ENCODE measurements at places on chromosomes 7 and 10. TPM values are rescaled to one million over a fixed set of nuclear protein-coding genes. Genes with fewer than 3 reads are reported as not detected.

Gene PLEKHS1
- not detected for total RNA-seq

DNA sequence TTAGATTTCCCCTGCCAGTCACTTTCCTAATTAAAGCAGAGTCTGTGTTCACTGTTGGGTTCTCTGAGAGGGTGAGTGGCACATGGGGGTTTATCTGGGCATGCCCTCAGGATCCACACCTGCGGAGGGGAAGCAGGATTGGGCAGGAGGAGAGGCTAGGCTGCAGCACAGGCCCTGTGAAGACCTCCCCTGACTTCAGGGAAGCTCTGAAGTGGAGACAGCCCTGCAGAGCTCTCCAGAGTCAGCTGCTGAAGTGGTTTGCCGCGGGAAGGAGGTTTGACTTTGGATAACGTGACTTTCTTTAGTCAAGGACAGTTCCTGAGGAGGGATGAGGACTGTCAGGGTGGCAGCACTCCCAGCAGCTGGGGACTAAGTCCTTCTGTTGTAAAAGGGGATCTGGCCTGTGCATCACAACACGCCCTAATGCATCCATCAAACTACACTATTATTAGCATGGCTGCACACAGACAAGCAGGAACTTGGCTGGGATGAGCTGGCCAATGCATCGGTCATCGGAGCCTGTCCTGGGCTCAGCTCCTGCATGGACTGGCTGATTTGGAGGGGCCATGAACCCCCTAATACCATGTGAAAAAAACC is 50.9 kb upstream of the LEP start:
- no peak overlapping the region for H3K4me3 ChIP-seq
- H3K27ac ChIP-seq, result no peak overlapping the region
- peaks cover 19% of the 10 kb centered on the region for H3K27me3 ChIP-seq
- no peak for DNase-seq
- H3K4me1 ChIP-seq, result no peaks in the 10 kb centered on the region

DNA sequence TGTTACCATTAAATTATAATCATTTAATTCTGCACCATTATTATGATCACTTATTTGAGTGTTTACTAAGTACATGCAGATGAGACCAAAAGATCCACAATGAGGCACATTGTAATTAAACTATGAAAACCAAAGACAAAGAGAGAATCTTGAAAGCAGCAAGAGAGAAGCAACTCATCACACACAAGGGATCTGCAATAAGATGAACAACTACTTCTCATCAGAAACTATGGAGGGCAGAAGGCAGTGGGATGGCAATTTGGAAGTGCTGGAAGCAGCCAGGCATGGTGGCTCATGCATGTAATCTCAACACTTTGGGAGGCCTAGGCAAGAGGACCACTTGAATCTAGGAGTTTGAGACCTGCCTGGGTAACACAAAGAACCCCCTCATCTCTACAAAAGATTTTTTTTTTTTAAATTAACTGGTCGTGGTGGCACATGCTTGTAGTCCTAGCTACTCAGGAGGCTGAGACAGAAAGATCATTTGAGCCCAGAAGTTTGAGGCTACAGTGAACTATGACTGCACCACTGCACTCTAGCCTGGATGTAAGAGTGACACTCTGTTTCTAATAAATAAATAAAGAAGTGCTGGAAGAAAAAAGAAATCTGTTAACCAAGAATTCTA is 47.7 kb downstream of the CDK6 start:
- no peaks in the 10 kb centered on the region for H3K36me3 ChIP-seq
- H3K4me3 ChIP-seq, result no peak overlapping the region
- DNase-seq, result no peak
- no peaks in the 10 kb centered on the region for H3K27me3 ChIP-seq
- no peak overlapping the region for H3K27ac ChIP-seq

Gene KCND2
- total RNA-seq, result 0.61 TPM

Gene NUDT13
- 2.3 TPM for total RNA-seq

Gene MNX1
- 0.93 TPM for total RNA-seq

GRCh38 chr10:78547397-78547796 is 513.7 kb downstream of the RPS24 start:
- DNase-seq, result no peak
- H3K4me3 ChIP-seq, result no peak overlapping the region
- H3K4me1 ChIP-seq, result peaks cover 25% of the 10 kb centered on the region
- no peak overlapping the region for H3K27ac ChIP-seq

- no peak overlapping the region for H3K4me3 ChIP-seq
- DNase-seq, result no peak
- H3K4me1 ChIP-seq, result peaks cover 9% of the 10 kb centered on the region
Observed at GRCh38 chr7:138975343-138976104, 5.7 kb downstream of the KIAA1549 start.

- no peaks in the 10 kb centered on the region for H3K4me1 ChIP-seq
- no peak for DNase-seq
- H3K4me3 ChIP-seq, result no peak overlapping the region
- no peaks in the 10 kb centered on the region for H3K36me3 ChIP-seq
- H3K27ac ChIP-seq, result no peak overlapping the region
- H3K27me3 ChIP-seq, result no peaks in the 10 kb centered on the region
Observed at GRCh38 chr7:66698652-66699205, 41.8 kb upstream of the RABGEF1 start.

Gene TMEM229A
- total RNA-seq, result not detected

DNA sequence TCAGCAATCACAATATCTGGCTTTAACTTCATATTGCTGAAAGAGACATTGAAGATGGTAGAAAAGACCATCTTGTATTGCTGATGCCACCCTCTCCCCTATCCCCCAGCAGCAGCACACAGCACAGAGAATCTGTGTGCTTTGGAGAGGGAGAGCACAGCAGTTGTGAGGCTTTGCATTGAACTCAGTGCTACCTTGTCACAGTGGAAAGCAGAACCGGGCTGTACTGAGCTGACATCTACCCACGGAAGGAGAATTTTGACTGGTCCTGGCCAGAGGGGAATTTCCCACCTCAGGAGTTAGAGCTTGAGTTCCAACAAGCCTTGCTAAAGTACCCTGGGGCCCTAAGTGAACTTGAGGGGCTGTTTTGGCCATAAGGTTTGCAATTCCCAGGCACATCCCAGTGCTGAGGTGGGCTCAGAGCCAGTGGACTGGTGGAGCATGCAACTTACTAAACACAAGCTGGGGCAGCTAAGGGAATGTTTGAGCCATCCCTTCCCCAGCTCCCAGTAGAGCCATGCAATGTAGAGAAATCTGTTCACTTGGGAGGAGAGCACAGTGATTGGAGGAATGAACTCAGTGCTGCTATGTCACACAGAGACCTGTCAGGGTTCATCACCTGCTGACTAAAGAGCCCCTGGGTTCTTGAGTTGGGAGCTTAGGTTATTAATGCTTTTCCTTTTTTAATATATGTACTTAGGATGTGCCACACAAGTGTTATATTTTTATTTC is 62.1 kb downstream of the OR13A1 start:
- H3K4me3 ChIP-seq, result no peak overlapping the region
- H3K27me3 ChIP-seq, result no peaks in the 10 kb centered on the region
- H3K4me1 ChIP-seq, result no peaks in the 10 kb centered on the region
- no peaks in the 10 kb centered on the region for H3K36me3 ChIP-seq
- H3K27ac ChIP-seq, result no peak overlapping the region
- no peak for DNase-seq

Gene CXCL12
- total RNA-seq, result 40.8 TPM

Gene CELF2
- 110 TPM for total RNA-seq

Gene ZNF503
- 36.2 TPM for total RNA-seq

DNA sequence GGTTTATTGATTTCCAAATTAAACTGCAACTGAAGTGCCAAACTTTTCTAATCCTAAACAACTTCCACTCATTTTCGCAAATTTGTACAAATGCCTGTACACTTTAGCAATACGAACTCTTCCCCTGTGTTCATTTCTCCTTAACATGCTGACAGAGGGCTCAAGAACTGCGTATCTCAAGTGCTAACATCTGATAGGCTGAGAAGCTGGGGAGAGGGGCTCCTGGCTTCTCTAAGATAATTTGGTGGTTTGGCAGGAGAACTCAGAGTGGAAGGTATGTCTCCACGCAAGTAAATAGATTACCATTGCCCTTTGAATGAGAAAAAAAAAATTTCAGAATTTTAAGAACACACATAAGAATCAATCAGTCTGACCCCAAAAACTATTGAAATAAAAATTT is 53.3 kb upstream of the ANLN start:
- H3K36me3 ChIP-seq, result no peaks in the 10 kb centered on the region
- H3K27ac ChIP-seq, result no peak overlapping the region
- no peak for DNase-seq
- no peak overlapping the region for H3K4me3 ChIP-seq

DNA sequence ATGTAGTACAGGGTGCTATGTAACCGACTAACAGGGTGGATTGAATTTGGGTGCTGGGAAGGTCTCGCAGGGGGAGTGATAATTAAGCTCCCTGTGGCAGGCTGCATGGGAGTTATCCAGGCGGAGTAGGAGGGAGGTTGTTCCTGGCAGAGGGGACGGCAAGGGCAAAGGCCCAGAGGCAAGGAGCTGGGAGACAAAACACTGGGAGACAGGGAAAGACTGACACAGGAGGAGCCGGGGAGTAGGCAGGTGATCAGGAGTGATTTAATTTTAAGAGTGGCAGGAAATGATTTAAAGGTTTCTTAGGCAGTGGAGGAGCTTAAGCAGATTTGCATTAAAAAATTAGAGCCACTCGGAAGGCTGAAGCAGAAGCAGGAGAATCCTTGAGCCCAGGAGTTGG is 40.7 kb upstream of the LEP start:
- H3K27ac ChIP-seq, result no peak overlapping the region
- no peak overlapping the region for H3K4me3 ChIP-seq

GRCh38 chr10:124164264-124164663 is 70.9 kb upstream of the CHST15 start:
- no peaks in the 10 kb centered on the region for H3K36me3 ChIP-seq
- H3K27me3 ChIP-seq, result no peaks in the 10 kb centered on the region
- H3K4me1 ChIP-seq, result no peaks in the 10 kb centered on the region
- no peak overlapping the region for H3K27ac ChIP-seq

- H3K4me3 ChIP-seq, result no peak overlapping the region
- H3K27me3 ChIP-seq, result no peaks in the 10 kb centered on the region
- H3K27ac ChIP-seq, result no peak overlapping the region
- no peak for DNase-seq
- peaks cover 10% of the 10 kb centered on the region for H3K36me3 ChIP-seq
- no peaks in the 10 kb centered on the region for H3K4me1 ChIP-seq
Observed at GRCh38 chr7:102832674-102833073, 80.1 kb upstream of the LRRC17 start.

DNA sequence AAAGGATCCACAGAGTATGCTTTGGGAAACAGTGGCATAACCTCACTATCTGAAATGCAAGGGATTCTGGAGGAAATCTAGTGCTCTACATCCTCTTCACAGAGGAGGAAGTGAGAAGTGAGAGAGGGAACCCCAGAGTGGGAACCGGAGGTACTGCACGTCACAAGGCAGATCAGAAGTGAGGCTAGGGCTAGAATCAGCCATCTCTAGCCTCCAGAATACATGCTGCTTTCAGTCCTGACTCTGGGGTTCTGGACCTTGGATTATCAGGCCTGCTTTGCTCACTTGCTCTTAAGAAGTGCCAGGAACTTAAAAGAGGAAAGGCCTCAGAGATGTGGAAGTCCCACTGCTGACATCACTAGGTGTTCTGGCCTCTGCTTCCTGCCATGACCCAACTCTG is 25.7 kb downstream of the ZNF503 start:
- no peaks in the 10 kb centered on the region for H3K36me3 ChIP-seq
- no peak overlapping the region for H3K4me3 ChIP-seq
- no peak overlapping the region for H3K27ac ChIP-seq
- no peaks in the 10 kb centered on the region for H3K27me3 ChIP-seq

DNA sequence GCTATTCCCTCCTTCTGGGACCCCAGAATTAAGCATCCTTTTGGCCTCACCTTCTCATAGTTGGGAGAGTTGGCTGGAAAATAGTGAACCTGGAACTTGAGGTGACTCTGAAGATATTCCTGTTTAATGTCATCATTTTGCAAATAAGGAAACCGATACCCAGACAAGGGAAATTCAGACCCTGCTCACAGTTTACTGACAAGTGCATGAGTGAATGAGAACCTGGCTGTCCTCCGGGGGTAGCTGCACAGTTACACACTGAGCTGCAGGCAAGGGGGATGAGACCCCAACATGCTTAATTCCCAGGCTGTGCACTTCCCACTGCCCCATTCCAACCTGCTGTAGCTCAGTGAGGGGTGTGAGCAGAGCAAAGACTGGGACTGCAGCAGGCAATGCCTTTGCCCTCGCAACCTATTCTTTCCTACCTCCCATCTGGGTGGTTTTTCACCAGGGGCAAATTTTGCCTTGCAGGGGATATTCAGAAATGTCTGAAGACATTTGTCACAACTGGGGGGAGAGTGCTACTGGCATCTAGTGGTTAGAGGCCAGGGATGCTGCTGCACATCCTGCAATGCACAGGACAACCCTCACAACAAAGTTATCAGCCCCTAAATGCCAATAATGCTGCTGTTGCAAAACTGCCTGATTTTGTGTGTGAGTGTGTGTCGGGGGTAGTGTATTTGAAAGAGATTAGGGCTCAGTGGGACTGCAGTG is 136.2 kb downstream of the SORCS3 start:
- no peak for DNase-seq
- no peak overlapping the region for H3K4me3 ChIP-seq
- no peaks in the 10 kb centered on the region for H3K4me1 ChIP-seq
- no peak overlapping the region for H3K27ac ChIP-seq
- peaks cover 10% of the 10 kb centered on the region for H3K27me3 ChIP-seq

GRCh38 chr7:97377713-97378112 is 260.2 kb downstream of the SDHAF3 start:
- no peaks in the 10 kb centered on the region for H3K27me3 ChIP-seq
- H3K4me1 ChIP-seq, result no peaks in the 10 kb centered on the region
- DNase-seq, result no peak
- no peak overlapping the region for H3K4me3 ChIP-seq

Gene EIF5AL1
- total RNA-seq, result 0.14 TPM

DNA sequence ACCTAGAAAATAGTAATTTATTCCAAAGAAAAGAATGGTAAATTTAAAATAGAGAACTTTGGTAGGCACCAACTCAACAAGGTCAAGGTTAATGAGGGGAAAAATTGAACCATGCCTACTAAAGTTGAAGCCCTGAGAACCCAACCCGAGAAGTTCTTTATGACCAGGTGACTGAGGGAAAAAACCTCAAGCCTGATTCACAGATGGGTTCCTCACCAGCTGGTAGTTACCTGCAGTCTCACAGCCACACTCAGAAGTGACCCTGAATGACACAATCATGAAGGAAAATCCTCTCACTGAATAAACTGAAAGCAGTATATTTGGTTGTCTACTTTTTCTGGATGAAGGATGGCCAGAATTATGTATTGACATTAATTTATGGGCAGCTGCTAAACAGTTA is 7.0 kb downstream of the C10orf67 start:
- no peak for DNase-seq
- H3K36me3 ChIP-seq, result no peaks in the 10 kb centered on the region
- no peaks in the 10 kb centered on the region for H3K4me1 ChIP-seq
- H3K27ac ChIP-seq, result no peak overlapping the region
- no peaks in the 10 kb centered on the region for H3K27me3 ChIP-seq

Gene WASHC2C
- total RNA-seq, result 62.0 TPM

Gene C10orf67
- total RNA-seq, result 1.6 TPM

All from upper lobe of right lung (tissue), 1 donor.